Astrocyte (in vitro differentiated cells and primary cell): ENCODE measurements at places on chromosomes 5 and 9. TPM values are rescaled to one million over a fixed set of nuclear protein-coding genes. Genes with fewer than 3 reads are reported as not detected.

Gene WDR55
- 28.8 and 31.2 TPM in 2 replicates for total RNA-seq

Gene ADGRV1
- total RNA-seq = 5.4 and 10.0 TPM in 2 replicates

Gene ANGPTL2
- 17.5 and 21.3 TPM in 2 replicates for total RNA-seq

Gene MARVELD2
- 10.1 and 10.6 TPM in 2 replicates for total RNA-seq

GRCh38 chr5:175216991-175217390 is 227.0 kb downstream of the DRD1 start:
- H3K36me3 ChIP-seq = no peaks in the 10 kb centered on the region
- peaks cover 19% of the 10 kb centered on the region for H3K4me1 ChIP-seq
- DNase-seq = peak; percentile 82
- H3K4me3 ChIP-seq = no peak overlapping the region
- H3K27me3 ChIP-seq = no peaks in the 10 kb centered on the region

GRCh38 chr9:125329978-125330377 is 68.4 kb downstream of the GAPVD1 start:
- no peak for DNase-seq
- H3K4me3 ChIP-seq = no peak overlapping the region
- H3K27ac ChIP-seq = no peak overlapping the region
- H3K27me3 ChIP-seq = no peaks in the 10 kb centered on the region
- peaks cover 23% of the 10 kb centered on the region for H3K36me3 ChIP-seq

- H3K4me1 ChIP-seq = no peaks in the 10 kb centered on the region
- no peak overlapping the region for H3K27ac ChIP-seq
- H3K27me3 ChIP-seq = no peaks in the 10 kb centered on the region
- no peak for DNase-seq
These were observed 426.8 kb upstream of the CDH9 start for GRCh38 chr5:27465140-27465539.

DNA sequence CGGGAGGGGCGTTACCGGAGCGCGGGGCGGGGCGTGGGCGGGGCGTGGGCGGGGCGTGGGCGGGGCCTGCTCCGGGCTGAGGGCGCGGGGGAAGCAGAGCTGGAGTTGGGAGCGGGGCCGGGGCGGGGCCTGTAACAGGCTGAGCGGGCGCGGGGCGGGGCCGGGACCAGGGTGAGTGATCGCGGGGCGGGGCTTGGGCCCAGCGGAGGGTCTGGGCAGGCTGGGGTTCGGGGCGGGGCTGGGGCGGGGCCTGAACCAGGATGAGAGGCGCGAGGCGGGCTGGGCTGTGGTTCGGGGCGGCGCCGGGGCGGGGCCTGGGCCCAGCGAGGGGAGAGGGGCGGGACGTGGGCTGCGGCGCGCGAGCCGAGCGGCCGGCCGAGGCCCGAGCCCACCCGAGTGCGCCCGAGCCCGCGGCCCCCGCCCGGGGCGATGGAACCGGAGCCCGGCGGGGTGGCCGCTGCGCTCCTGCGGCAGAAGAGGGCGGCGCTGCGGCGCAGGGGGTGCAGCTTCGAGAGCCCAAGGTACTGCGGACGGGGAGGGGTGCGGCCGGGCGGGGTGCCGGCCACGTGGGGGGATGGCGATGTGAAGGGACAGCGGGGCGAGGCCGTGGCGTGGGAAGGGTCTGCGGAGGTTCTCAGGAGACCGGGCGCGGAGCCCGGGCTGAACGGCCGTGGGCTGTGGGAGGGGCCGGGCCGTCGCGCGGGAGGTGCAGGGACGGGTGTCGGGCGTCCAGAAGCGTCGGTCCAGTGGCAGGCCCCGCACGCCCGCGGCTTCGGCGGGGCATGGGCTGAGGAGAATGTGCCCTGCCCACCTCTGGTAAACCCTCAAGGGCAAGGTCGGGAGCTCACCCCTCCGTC is 39.5 kb upstream of the GARNL3 start:
- peaks cover 3% of the 10 kb centered on the region for H3K4me1 ChIP-seq
- no peaks in the 10 kb centered on the region for H3K36me3 ChIP-seq

GRCh38 chr5:159345861-159346260 is 15.6 kb upstream of the IL12B start:
- H3K27me3 ChIP-seq = no peaks in the 10 kb centered on the region
- no peak for DNase-seq
- no peaks in the 10 kb centered on the region for H3K36me3 ChIP-seq

GRCh38 chr9:123686131-123686828 is 243.6 kb downstream of the DENND1A start:
- peak; percentile 48 for DNase-seq
- H3K4me1 ChIP-seq = no peaks in the 10 kb centered on the region
- H3K27me3 ChIP-seq = no peaks in the 10 kb centered on the region
- H3K27ac ChIP-seq = no peak overlapping the region
- H3K36me3 ChIP-seq = no peaks in the 10 kb centered on the region

DNA sequence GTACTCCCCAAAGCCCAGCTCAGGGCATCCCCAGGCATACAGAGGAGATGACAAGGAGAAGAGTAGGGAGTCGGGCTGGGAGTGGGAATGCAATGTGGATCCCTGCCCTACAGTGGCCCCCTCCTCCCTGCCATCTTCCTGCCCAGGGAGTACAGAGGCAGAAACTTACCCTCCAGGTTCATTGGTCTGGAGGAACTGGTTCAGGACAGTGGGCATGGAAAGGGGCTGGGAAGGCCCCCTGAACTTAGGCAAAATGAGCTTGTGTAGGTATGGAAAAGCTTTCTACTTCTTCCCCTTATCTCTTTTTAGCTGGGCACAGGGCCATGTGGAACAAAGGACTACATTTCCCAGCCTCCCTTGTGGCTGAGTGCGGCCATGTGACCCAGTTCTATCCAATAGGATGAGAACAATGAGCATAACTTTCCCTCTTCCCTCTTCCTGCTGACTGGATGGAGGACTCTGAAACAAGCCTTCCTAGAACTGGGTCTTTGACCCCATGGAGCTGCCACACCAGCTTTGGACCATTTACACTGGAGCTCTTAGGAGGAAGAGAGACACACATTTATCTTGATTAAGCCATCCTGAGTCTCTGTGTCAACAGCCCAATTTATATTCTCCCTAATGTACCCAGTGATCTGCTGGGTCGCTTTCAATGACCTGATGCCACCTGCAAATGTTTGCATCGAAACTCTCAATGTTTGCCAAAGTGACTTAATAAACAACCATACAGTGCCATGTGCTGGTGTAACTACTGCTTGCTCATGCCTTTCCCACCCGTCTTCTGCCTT is 25.0 kb upstream of the HMCN2 start:
- peak; percentile 60 for DNase-seq
- H3K27me3 ChIP-seq = no peaks in the 10 kb centered on the region
- no peaks in the 10 kb centered on the region for H3K36me3 ChIP-seq
- no peak overlapping the region for H3K27ac ChIP-seq
- H3K4me3 ChIP-seq = no peak overlapping the region
